ENCODE measurements at places on chromosomes 5 and 9.

- DNase-seq = no peak
These were observed 107.2 kb downstream of the ASTN2 start for GRCh38 chr9:117307701-117308100.

GRCh38 chr5:126009566-126009965 is 413.6 kb upstream of the GRAMD2B start:
- DNase-seq = no peak

- no peak for DNase-seq
These were observed 195.3 kb downstream of the FBXL7 start for GRCh38 chr5:15695215-15695731.

DNA sequence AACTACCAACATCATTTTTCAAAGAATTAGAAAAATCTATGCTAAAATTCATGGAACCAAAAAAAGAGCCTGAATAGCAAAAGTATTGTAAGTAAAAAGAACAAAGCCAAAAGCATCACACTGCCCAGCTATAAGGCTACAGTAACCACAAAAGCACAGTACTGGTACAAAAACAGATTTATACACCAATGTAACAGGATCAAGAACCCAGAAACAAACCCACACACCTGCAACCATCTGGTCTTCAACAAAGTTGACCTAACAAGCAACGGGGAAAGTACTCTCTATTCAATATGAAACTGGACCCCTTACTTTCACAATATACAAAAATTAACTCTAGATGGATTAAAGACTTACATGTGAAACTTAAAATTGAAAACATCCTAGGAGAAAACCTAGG is 94.2 kb upstream of the TARS1 start:
- no peak for DNase-seq

DNA sequence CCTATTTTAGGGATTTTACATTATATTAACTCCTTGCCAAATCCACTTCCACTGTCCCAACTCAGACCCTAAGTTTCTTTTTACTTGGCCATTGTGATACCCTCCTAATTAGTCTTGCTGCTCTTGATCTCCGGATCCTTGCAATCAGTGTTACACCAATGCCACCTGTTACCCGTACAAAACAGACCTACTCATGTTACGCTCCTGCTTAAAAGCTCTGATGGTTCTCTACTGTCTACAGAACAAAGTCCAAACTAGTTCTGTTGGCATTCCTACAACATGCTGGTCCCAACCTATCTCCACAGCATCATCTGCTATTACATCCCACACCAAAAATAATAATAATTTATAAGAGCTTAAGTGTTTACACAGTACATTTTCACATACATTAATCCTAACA is 9.8 kb downstream of the ECPAS start:
- no peak for DNase-seq

DNA sequence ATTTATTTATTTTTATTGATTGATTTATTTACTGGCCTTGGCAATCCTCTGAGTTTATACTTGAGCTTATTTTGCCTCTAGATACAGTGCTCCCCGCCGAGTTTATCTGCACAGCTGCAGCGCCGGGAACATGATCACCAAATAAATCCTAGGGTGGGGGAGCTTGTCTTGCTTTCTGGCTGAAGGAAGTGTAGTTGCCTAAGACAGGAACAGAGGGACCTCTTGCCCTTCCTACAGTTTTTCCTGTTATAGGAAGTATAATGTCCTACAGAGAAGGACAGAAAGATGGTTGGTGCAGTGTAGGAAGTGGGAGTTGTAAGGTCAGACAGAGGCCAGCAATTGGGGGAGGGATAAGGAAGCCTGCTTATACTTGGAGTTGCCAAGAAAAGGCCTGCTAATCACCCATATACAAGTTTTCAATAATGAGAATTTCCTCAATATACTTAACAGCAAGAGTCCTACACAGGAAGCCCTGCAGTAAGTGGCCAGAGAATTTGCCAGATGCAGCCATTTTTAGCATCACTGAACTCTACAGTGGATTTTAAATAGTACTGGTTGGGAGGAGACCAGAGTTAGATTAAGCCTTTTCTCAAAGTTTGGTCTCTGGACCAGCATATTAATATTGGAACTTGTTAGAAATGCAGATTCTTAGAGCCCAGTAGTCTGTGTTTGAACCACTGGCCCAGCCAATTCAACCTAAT is 7.7 kb downstream of the AOPEP start:
- DNase-seq = no peak

DNA sequence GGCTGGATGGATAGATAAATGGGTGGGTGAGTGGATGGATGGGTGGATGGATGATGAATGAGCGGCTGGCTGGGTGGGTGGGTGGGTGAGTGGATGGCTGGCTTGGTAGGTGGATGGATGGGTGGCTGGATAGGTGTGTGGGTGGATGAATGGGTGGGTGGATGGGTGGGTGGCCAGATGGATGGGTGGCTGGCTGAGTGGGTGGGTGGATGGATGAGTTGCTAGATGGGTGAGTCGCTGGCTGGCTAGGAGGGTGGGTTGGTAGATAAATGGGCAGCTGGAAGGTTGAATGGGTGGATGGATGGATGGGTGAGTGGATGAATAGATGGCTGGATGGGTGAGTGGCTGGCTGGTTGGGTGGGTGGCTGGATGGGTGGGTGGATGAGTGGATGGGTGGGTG is 27.9 kb upstream of the CEP72 start:
- DNase-seq = no peak

DNA sequence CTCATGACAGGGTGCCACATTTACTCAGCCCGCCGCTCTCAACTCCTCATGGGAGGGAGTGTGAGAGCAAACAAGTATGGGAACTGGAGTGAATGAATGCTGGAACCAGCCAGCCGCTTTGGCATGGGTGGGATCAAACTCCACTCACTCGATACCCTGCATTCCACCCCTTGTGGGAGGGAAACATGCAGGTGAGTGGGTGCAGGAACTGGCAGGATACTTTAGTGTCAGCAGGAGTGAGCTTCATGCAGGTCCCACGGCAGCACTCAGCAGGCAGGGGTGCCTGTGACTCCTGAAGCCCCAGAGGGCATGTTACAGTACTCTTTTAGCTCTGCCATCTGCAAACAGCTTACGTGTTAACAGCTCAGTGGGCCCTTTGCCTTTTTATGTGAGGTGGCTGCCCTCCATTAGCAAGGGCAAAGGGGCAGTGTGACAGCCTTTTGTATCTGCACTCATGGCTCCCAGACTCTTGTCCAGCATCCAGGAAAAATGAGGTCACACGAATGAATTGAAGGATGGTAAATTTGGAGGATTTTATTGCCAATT is 433.2 kb upstream of the NMUR2 start:
- no peak for DNase-seq

- no peak for DNase-seq
These were observed 65.7 kb downstream of the IRX2 start for GRCh38 chr5:2685651-2686272.

- DNase-seq = no peak
These were observed 35.1 kb downstream of the SH3GLB2 start for GRCh38 chr9:128992995-128993394.
